Cortex of kidney (tissue), 1 donor: ENCODE measurements at places on chromosomes 5 and 9.

DNA sequence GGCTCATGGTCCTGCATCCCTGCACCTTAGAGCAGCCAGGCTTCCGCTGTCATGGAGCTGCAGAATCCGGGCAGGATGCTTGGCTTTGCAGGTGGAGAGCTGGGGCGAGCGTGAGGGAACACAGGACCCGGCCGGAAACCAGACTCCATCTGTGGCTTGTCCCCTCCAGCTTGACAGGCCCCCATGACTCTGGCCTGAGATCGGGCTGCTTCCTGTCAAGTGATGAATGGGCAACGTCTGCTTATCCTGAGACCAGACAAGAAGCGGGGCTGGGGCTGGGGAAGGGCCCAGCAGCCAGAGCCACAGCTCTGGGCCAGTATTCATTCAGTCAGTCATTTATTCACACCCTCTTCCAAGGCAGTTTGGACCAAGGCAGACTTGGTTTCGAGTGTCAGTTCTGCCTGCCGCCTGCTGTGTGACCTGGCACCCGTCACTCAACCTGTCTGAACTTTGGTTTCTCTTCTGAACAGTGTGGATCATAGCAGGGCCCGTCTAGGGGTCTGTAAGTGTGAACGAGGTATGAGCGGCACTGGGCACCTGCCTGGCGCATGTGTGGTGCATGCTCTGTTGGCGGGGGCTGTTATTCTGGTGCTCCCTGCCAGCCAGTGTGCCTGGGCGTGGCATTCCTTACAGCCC is 37.5 kb downstream of the NEK6 start:
- DNase-seq: no peak

DNA sequence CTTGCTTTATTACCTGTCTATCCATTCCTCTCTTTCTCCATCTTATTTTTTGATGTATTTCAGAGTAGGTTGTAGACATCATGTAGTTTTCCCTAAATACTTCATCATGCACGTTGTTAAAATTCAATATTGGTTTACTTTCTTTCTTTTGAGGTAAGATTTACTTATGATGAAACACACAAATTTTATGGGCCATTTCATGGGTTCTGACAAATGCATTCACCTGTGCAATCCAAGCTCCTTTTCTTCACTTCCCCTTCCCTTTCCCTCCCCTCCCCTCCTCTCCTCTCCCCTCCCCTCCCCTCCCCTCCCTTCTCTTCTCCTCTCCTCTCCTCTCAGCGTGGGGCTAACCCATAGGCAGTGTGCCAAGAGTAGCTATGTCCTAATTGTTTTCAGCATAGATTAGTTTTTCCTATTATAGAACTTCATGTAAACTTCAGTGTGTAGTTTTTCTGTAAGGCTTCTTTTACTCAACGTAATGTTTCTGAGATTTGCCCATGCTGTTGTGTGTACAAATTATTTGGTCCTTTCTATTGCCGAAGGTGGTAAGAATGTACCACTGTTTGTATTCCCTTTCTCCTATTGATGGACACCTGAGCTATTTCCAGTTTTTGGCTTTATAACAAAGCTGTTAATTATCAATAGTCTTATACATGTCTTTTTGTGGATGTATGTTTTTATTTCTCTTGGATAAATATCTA is 92.9 kb upstream of the CLINT1 start:
- no peak for DNase-seq

GRCh38 chr9:112081918-112082729 is 93.0 kb downstream of the SUSD1 start:
- DNase-seq: no peak

- DNase-seq: no peak
These were observed 342.5 kb downstream of the NFIB start for GRCh38 chr9:13971415-13971814.

DNA sequence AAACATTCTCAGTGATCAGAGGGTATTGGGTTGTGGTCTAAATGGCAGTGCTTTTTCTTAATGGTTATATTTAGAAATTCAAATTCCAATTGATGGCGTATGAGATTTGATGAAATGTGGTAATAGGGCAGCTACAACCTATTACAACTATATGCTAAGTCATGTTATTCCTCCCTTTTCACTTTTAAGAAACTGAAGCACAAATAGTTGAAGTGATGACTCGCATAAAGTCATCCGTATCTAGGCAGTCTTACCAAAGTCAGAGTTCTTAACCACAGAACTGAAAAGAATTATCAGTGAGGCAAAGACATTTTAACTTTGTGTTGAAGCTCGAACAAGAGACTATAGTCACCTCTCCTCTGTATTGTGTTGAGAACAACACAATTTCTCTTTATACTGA is 28.2 kb downstream of the C9orf152 start:
- no peak for DNase-seq
